Bronchial epithelial cell (primary cell): ENCODE measurements at places on chromosomes 11 and 22.

- DNase-seq, result no peak
Observed at GRCh38 chr11:2995893-2996554, 3.9 kb upstream of the NAP1L4 start.

DNA sequence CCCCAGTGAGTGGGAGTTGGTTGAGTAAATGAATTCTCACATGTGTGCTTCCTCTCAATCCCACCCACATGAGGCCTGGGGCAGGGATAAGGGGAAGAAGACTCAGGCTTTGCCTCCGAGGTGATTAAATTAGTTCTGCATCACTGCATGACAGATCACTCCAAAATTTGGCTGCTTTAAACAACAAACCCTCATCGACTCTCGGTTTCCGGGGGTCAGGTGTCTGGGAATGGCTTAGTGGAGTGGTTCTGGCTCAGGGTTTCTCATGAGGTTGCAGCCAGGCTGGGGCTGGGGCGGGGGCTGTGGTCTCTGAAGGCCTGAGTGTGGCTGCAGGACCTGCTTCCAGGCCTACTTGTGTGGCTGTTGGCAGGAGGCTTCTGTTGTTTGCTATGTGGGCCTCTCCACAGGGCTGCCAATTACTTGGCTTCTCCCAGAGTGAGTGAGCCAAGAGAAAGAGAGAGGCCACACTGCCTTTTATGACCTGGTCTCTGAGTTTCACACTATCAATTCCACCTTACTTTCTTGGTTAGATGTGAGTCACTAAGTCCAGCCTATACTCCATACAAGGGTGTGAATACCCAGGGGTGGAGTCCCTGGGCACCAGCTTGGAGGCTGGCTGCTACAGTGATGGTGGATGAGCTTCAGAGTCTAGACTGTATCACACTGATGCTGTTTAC, 15.9 kb downstream of the MOGAT2 start:
- peak; percentile 40 for DNase-seq

- no peak for DNase-seq
Observed at GRCh38 chr11:13561860-13562259, 66.1 kb upstream of the PTH start.

- DNase-seq, result peak; percentile 99
Observed at GRCh38 chr11:10899121-10899830, 41.4 kb upstream of the ZBED5 start.

- DNase-seq, result no peak
Observed at GRCh38 chr22:47804281-47804680, 1041.8 kb downstream of the TBC1D22A start.
